Kidney (tissue), 22 donors: ENCODE measurements at places on chromosomes 7 and 10.

- DNase-seq: no peak
Measured at GRCh38 chr10:3776796-3777571, 8.0 kb downstream of the KLF6 start.

- no peak for DNase-seq
Measured at GRCh38 chr7:51060536-51060935, 256.1 kb downstream of the COBL start.

DNA sequence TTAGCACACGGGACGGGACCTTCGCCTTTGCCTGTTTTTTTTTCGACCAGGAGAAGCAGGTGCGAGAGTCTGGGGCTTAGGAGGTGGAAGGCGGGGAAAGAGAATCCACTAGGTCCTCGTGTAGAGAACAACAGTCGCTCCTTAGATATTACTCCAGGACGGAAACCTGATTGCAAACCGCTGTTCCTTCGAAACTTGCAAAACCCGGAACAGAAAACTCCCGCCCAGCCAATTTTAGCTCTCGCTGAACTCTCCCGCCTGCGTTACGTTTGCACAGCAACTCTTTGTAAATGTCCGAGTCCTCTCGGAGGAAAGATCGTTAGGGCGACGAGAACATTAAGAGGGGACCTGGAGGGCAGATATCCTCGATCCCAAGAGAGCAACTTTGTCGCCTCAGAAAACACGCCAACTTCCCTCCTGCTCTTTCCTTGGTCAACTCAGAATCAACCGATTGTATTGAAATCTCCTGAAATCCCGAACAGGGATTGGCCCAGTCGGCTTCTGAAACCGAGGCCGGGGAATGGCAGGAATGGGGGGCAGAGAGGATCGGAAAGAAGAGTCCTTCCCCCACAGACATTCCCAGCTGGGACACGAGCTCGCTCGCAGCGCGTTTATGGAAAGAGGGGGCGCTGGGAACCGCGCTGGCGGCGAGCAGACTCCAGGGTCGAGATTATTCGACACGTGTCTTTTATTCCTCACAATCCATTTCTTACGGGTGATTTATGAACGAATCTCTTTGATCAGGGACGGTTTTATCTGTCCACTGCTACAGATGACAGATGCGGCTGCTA, 9.9 kb downstream of the TWIST1 start:
- DNase-seq: peak; percentile 66

DNA sequence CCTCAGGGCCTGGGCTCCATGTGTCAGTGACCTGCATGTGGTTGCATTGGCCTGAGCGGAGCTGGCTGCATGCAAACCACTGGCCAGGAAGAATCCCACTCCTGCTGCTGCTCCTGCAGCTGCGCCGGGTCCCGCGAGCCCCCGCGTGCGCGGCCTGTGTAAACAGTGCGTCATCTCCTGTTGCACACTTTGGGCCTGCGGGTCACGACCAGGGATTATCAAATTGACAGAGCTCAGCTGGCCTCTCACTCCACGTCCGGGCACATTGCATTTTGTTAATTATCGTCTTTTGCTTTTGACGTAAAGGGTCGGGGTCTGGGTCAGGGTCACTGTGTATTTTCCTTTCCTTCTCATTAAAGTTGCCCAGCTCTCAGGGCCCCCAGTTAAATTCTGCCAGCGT, 132.6 kb downstream of the RGS10 start:
- DNase-seq: peak; percentile 93

DNA sequence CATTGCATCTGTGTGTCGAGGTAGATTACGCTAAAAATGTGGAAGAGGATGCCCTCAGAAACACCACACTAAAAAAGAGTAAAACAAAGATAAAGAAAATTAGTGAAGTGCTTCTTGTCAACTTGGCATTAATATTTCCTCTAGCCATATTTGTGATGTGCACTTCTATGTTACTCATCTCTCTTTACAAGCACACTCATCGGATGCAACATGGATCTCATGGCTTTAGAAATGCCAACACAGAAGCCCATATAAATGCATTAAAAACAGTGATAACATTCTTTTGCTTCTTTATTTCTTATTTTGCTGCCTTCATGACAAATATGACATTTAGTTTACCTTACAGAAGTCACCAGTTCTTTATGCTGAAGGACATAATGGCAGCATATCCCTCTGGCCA, 79.0 kb upstream of the SCIN start:
- DNase-seq: no peak
